Stimulated activated CD4-positive, alpha-beta T cell treated with anti-CD3 and anti-CD28 coated beads, Interleukin-12 subunit alpha, Interleukin-12 subunit beta, amount 100 ng/mL, for 48 hours (primary cell): ENCODE measurements at places on chromosomes 3 and 15.

- no peak for DNase-seq
Measured at GRCh38 chr3:146712806-146713205, 107.7 kb upstream of the PLSCR5 start.

- DNase-seq: no peak
Measured at GRCh38 chr15:68643216-68643830, 64.5 kb downstream of the CORO2B start.

- no peak for DNase-seq
Measured at GRCh38 chr15:90790057-90790456, 72.9 kb downstream of the BLM start.

- no peak for DNase-seq
Measured at GRCh38 chr3:34256021-34256420, 457.6 kb downstream of the PDCD6IP start.

DNA sequence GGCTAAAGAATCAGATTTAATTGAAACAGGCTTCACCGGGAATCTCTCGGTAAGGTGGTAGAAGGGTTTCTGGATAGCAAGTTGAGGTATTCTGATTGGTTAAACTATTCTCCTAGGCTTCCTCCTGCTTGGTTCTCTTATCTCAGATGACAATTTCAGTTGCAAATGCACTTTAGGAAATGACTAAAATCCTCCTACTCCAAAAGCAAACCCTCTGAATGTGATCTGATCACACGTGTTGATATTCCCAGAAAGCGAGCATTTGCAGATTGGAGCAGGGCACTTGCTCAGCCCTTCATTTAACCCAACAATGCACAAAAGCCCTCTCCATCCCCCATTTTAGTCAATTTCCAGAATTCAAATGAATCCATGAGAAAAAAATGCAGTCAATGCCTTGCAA lies 55.6 kb upstream of the ICE2 start:
- DNase-seq: no peak

GRCh38 chr3:133939463-133939835 lies 43.8 kb upstream of the RAB6B start:
- no peak for DNase-seq
